ELR (cell line): ENCODE measurements at places on chromosomes 6 and 20.

DNA sequence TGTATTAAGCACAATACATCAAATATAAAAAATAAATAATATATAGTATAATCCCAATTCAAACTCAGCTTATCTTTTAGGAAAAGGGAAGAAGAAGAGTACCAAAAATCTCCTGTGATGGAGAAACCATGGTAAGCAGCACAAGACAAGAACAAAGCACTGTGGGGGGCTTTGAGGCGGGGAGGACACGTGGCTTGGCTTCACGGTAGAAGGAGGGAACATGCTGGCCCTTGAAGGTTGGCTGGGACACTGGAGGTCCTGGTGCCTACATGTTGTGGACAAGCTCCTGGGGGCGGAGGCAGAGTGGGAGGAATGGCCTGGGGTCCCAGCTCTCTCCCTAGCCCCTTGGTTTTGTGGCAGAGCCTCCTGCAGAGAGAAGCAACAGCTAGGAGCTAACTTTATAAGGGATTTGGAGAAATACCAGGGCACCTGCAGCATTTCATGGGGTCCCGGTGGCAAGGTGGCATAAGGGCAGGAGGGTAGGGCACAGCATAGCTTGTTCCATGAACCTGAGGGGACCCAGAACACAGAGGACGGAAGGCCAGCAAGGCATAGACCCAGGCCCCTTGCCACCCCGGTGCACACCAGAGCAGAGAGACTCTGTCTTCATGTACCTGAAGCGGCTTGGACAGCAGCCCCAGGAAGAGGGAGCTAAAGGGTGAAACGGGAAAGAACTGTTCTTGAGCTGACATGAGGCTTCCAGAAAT lies 72.0 kb downstream of the LY86 start:
- no peak for DNase-seq

- DNase-seq, result no peak
Measured at GRCh38 chr20:1616858-1617434, 2.9 kb downstream of the SIRPB1 start.

DNA sequence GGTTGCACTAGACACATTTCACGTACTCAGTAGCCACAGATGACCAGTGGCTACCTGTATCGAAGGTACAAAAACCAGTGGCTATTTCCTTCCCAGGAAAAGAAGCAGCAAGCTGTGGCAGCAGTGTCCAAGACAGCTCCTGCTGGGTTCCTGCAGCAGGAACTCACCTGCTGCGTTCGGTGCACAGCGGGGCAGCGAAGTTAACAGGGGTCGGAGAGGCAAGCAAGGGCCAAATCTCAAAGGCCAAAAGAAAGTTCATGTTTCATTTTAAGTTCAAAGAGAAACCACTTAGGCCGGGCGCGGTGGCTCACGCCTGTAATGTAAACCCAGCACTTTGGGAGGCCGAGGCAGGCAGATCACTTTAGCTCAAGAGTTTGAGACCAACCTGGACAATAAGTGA lies 26.9 kb downstream of the ASIP start:
- DNase-seq, result no peak

DNA sequence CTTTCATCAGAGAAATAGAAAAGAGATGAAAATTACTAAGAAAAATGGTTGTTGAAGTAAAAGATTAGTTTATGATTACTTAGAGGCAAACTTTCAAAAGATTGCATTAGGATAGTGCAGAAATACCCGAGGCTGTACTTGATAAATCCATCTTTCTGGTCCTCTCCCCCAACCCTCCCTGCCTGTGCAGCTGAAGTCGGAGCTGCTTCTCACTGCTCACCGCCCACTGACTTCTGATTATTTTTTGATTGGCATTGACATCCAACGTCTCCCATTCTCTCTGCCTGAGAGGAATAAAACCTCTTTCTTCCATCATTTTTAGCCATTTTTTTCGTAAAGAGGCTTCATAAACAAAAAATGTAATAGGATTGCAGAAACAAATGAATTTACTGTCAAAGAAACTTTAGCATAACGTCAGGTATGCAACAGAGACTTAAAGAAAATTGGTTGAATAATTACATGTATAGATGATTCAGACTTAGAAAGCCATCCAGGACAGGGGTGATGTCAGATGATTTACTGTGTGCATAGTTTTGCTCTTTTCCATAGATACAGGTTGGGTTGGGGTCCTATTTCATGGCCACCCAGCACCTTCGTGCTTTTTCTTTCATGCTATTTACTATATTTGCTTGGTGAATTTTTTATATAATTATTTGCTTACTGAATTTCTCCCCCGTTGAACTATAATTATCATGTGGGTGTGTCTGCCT lies 53.6 kb upstream of the EDN3 start:
- no peak for DNase-seq

- no peak for DNase-seq
Measured at GRCh38 chr20:47412083-47412482, 55.6 kb upstream of the ZMYND8 start.

GRCh38 chr20:3222635-3223600 lies 13.6 kb downstream of the ITPA start:
- no peak for DNase-seq
